ENCODE measurements at places on chromosomes 3 and 15.

GRCh38 chr3:184229394-184230080 is at the start of gene VWA5B2:
TSS of gene VWA5B2 (plus strand) at chr3:184229585. CDS start at chr3:184230529, 944 bp downstream.
- peak; percentile 40 for DNase-seq

GRCh38 chr3:125179884-125180240 is 32.7 kb downstream of the SLC12A8 start:
- DNase-seq, result no peak

- no peak for DNase-seq
These were observed 2.4 kb downstream of the C15orf61 start for GRCh38 chr15:67523330-67523729.

- no peak for DNase-seq
These were observed 775 bp upstream of the CCDC39 start for GRCh38 chr3:180680097-180680430.

- peak; percentile 8 for DNase-seq
These were observed 16.9 kb downstream of the CEP19 start for GRCh38 chr3:196694941-196695848.

DNA sequence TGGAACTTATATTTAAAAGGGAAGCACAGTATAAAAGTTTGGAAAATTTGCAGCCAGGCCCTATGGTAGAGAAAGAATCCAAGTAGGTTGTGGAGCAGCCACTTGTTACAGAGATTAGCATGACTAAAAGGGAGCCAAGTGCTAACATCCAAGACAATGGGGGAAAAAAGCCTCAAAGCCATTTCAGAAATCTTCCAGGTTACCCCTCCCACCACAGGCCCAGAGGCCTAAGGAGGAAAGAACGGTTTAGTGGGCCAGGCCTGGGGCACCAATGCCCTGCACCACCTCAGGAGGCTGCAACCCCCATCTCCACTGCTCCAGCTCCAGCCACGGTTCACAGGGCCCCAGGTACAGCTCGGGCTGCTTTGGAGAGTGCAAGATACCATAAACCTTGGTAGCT is 69.9 kb downstream of the IGF2BP2 start:
- no peak for DNase-seq

- no peak for DNase-seq
These were observed 152.9 kb downstream of the XXYLT1 start for GRCh38 chr3:195117978-195118581.

GRCh38 chr3:33071181-33071580 is 25.8 kb downstream of the GLB1 start:
- DNase-seq, result no peak

DNA sequence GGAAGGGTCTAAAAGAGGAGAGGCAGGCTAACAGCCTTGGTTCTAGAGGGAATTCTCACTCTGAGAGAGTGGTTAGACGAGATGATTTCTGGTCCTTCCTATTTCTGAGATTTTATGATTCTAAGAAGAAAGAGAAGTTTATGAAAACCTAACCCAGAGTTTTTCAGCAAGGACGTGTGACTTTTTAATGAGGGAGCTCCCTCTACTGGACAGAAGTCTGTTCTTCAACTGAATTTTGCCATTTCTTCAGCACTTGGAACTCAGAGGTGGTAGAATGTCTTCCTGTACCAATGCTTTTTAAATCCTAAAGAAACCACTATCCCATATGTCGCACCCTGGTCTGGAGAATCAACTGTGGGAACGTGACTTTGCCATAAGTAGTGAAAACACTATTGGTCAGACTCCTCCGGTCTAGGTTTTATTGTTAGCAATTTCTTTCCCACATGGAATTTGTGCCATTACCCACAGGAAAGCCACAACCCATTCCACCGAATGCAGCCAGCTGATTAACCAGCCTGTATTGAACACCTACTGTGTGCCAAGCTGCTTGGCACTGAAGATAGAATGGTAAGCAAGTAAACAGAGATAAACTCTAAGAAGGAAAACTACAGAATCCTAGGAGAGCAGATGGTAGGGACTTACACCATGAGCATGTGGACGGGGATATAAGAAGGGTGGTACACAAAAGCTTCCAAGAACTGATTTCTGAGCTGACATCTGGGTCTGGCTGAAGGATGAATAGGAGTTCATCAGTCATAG is 199.5 kb upstream of the LMCD1 start:
- DNase-seq, result no peak

DNA sequence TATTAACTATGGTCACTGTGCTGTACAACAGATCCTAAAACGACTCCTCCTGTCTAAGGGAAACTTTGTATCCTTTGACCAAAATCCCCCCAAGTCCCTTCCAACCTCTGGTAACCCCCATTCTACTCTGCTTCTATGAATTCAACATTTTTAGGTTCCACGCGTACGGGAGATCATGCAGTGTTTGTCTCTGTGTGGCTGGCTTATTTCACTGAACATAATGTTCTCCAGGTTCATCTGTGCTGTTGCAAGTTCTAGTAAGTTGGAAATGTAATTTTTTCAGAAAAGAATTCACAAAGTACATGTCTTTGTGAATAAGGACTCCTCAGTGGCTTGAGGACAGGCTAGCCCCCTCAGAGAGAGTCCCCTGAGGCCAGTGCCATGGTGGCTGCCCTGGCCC is 66.1 kb downstream of the ATP10A start:
- DNase-seq, result no peak

DNA sequence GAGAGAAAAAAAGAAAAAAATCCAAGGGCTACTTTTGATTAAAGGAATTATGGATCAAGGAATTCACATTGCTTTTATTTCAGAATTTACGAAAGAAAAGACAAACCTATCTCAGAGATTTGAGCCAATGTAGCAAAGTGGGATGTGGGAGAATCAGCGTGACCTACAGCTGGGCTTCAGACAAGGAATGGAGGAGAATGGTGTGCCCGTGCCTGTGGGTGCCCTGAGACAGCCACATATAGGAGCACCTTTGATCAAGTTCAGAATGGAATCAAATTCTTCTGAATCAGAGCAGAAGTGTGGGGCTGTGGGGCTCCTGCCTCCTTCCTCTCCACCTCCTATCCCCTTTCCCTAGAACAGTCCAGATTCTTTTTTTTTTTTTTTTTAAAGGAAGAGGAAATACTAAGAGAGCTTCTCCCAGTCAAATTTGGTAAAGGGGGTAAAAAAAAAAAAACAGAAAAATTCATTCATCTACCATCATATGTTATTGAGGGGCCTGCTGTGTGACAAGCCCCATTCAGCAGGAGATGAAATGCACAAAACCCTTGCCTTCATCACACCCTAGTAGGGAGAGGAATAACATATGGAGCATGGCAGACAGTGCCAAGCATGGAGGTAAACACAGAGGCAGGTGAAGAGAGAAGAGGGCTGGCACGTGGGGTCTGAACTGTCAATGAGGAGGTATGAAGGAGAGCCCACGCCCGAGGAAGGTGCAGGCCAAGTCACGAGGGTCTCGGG is 25.0 kb upstream of the MUSTN1 start:
- DNase-seq, result no peak

DNA sequence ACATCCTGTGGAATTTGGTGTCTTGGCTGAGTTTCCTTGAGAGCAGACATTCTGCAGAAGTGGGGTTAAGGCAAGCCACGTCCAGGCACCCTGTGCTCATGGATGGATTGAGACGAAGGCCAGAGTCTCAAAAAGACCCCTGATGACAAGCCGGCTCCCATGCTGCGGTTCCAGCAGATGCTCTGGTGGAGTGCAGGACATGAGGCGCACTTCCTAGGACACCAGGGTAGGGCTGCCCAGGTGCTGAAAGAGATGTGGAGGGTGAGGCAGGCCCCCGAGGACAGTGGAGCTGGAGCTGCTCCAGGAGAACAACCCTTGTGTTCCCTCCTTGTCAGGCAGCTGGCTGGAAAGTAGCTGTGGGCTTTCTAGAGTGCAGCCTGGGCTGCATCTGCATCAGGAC is 81.0 kb downstream of the ASB7 start:
- no peak for DNase-seq

GRCh38 chr3:122088531-122088930 is 33.4 kb downstream of the CD86 start:
- no peak for DNase-seq

- DNase-seq, result no peak
These were observed 360.2 kb upstream of the ARHGEF26 start for GRCh38 chr3:153760948-153761347.

DNA sequence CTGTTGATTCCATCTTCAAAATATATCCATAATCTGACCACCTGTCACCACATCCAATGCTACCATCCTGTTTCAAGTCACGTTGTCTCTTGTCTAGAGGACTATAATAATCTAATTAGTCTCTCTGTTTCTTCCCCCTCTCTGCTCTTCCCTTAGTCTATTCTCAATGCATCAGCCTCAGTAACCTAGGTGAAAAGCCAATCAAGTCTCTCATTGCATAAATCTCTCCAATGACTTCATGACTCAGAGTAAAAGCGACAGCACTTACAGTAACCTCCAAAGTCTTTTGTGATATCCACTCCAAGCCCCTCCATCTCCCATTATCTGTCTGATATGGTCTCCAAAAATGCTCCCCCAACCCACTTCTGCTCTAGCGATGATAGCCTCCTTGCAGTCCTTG is 7.2 kb downstream of the UBA3 start:
- no peak for DNase-seq

DNA sequence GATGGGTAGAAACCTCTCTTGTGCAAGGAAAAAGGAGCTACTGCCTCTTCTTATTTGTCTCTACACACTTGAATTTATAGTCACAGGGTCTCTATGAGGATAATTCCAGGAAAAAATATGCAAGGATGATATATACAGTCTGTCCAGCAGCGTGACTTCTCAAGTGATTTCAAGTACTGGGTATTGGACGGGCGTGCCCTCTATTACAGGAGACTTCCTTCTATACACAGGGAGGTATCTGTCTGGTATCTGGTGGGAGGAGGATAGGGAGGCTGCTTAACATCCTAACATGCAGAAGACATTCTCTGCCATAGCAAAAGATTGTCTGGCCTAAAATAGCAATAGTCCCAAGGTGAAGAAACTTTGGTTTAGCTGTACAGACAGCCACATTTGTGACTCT is 146.1 kb downstream of the TPRG1 start:
- no peak for DNase-seq

- no peak for DNase-seq
These were observed 137.7 kb downstream of the NUP210 start for GRCh38 chr3:13282358-13282985.

GRCh38 chr15:25990220-25990619 is 127.1 kb upstream of the ATP10A start:
- no peak for DNase-seq

DNA sequence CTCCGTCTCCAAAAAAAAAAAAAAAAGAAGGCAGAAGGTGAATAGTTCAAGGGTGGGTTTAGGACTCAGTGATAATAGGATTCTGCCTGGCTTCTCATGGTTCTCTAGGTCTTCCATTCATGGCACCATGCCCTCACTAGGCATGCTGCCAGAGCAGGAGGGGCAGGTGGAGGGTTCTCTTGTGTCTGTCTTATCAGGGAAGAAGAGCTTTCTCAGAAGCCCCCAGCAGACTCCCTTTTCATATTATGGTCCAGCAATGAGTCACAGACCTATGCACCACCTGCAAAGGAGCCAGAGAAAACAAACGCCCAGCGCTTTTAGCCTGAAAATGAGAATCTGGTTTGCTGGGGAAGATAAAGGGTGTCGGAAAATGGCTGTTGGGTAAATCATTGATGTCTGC is 3.0 kb downstream of the CCR2 start:
- no peak for DNase-seq

DNA sequence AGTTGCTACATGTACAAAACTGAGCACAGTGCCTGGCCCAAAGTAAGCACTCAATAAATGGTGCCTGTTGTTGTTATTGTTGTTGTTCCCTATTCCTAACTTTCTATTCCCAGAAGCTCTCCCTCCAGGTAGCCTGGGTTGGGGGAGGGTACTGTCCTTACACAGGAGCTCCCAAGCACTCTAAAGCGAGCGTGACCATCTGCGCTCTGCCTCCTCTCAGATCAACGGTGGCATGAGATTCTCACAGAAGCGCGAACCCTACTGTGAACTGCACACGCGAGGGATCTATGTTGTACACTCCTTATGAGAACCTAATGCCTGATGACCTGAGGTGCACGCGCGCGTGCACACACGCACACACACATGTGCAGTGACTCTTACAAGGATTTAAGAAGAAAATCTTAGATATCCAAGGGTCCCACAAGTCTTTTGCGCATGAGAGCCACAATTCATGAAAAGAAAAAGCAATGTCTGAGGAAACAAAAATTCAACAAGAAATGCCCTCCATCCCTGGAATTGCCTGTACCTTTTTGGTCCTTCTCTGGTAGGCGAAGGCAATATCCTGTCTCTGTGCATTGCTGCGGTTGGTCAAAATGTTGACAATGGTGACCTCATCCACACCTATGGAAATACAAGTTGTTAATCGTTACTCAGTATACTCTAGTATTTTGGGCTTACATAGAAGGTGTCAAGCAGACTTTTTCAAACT is 33.7 kb downstream of the ANXA2 start:
- no peak for DNase-seq

GRCh38 chr3:12409684-12410596 is 74.3 kb upstream of the TSEN2 start:
- no peak for DNase-seq

- DNase-seq, result no peak
These were observed 215.0 kb downstream of the GRM7 start for GRCh38 chr3:7075901-7076300.

DNA sequence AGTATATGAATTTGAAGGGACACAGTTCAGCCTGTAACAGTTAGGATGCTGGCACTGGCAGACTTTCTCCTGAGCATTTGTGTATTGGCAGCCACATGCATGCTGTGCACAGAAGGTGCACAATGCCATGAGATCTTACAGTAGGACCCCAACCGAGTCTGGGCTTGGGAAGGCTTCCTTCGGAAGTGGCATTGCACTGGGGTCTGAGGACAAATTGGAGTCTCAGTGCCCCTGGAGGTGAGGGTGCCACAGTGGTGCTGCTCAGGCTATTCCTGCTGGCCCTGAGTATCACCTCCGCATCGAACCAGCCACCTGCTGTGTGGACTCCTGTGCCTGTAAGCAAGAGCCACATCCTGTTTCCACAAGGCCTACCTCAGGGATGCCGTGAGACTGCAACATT is 99.5 kb downstream of the DNAJB8 start:
- no peak for DNase-seq

DNA sequence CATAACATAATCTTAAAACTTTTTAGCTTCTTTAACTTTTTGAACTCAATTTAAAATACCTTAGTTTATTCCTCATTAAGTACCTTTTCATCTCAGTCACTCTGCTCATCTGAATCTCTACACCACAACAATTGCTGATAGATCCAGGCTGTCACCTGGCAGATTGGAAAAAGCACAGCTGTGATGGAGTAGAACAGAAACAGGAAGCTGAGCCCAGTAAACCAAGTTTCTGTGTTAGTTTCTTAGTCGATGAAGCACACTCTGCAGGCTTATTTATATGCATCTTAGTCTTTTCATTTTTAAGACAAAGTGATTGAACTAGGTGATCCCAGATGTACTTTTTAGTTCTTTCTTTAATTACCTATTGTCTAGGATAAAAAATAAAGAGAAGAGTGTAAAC is 1398.0 kb upstream of the ALCAM start:
- DNase-seq, result no peak

DNA sequence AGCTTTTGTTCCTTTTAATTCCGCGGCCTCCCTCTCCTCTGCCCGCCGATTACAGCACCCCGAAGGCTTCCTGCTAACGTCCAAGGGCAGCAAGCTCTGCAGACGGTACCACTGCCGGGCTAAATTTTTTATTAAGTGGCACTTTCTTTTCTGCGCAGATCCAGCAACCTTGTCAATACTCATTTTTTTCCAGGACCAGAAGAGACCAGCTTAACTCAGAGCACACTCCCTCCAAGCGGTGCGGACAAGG is 542 bp upstream of the MEIS2 start:
- no peak for DNase-seq

Measured in stimulated activated CD4-positive, alpha-beta T cell treated with anti-CD3 and anti-CD28 coated beads, Interleukin-1b, Interleukin-23, amount 100 ng/mL, for 1 hour (primary cell).